HFF-Myc (cell line): ENCODE measurements at places on chromosomes 12 and 14.

DNA sequence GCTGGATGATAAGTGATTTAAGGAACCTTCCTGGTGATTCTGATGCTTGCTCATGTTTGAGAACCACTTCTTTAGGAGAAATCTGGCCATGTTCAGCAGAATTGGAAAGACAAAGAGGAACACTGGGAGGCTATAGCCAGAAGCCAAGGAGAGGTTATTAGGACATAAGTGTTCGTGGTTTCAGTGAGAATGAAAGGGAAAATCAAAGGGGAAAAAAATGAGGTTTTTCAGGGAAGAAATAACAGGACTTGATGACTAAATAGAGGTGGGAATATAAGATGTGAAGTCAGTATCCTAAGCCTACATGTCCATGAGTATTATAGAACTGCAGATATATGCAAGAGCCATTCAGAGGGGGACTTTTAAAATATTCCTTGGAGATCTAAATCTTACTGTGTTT is 95.6 kb downstream of the DAAM1 start:
- no peak for DNase-seq

DNA sequence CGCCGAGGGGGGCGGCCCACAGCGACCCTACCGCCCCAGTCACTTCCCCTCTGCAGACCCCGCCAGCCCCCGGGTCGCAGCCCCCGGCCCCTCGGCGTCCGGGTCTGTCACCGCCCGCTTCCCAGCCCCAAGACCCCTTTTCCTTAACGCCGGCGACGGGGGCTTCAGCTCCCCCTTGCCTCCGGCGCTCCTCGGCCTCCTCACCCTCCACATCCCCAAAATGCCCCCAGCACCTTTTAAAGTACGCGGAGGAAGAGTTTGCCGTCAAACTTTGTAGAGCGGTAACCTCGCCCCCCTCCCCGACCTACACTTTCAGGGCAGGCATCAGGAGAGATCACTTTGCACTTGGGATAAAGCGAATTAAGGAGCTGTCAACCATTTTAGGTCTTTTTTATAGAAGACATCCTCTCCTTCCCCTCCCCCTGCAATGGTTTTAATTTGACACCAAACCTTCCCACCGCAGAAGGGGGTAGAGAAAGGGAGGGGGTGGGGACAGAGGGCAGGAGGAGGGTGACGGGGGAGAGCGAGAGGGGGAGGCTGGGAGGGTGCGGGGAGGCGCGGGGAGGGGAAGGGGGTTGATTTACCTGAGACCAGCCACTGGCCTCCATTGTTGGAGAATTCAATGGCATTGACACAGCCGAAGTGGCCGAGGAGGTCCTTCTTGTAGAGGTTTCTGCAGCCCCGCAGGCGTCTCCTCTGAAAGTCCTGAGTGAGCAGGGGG is 578 bp downstream of the DCAF5 start:
- DNase-seq = no peak

DNA sequence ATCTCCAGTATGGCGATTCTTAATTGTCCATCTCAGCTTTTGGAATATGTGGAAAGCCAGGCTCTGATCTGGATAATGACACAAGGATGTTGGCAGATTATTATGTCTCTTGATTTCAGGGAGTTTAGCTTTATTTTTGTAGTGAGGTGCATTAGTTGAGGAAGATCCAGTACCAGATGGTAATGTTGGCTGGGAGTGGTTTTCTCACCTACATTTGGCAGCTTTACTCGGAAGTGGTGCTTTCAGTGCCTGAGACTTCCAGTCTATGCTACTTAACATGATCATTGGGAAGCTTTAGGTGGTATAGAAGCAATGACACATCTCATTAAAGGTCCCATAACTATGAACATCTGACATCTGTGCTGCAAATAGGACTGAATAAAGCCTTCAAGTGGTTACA is 7.5 kb downstream of the SLC15A5 start:
- DNase-seq = no peak

- no peak for DNase-seq
These were observed 73.6 kb downstream of the RPS29 start for GRCh38 chr14:49512571-49512970.

DNA sequence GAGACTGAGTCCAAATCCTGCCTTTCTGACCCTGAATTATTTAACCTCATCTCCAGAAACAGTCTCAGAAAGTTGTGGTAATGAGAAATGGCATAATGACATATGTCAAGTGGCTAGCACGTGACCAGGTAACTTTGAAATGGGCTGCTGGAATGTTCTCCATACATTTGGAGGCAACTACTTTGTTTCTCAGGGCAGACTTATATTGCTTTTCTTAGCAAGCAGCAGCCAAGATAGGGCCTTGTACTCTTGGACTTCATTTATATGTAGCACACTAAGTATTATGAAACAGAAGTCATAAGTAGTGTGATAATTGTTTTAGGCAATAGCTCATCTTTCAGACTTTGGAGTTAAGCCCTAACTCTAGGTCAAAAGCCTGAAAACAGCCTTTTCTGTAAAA is 494.7 kb downstream of the NPAS3 start:
- DNase-seq = no peak

DNA sequence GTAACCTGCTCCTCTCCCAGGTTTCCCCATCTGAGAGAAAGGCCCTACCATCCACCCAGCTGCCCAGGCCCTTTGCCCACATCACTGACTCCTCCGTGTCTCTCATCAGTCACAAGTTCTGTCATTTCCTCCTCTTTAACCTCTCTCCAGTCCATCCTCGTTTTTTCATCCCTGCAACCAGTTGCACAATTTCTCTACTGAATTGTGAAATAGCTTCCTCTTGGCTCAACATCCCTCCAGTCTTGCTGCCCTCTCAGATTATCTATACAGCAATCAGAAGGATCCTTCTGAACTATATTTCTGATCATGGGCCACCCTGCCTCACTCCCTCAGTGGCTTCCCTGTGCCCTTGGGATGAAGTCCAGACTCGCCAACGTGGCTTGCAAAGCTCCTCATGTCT is 6.8 kb downstream of the FAM161B start:
- DNase-seq = no peak

GRCh38 chr12:75975702-75976101 is 55.9 kb downstream of the PHLDA1 start:
- DNase-seq = no peak
